ENCODE measurements at places on chromosomes 5 and 9.

GRCh38 chr5:37111426-37112382, 137.5 kb downstream of the CPLANE1 start:
- peak; percentile 42 for DNase-seq

DNA sequence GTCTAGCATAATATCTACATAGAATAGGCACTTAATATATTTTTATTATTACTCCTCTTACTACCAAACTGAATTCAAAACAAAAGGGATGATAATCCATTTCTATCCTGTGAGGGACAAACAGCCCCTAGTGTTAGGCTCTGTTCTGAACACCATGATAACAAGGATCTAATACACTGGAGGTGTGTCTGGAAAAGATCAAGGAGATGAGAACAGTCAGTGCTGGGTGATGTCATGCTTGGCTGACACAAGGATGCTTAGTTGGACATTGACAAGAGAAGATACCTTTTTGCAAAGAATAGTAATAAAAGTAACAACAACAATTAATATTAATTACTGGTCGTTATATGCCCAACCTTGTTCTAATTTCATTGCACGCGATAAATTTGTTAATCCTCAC, 458.7 kb downstream of the EBF1 start:
- no peak for DNase-seq

DNA sequence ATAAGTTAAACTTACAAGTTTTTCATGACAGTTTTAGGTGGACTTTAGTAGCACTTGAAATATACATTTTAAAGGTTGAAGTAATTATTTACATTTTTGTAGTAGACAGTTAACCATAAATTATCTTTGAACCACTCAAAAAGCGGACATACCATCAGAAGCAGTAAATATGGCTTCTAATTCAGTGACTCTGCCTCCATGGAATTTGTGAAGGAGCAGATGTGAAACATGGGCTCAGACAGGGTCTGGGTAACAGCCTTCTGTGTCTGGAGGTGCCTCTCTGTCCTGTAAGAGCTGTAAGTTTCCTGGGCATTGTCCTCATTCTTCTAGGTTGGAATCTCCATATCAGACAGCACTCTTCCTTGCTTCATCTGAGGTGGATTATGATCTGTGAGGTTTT, 12.4 kb downstream of the RLN2 start:
- DNase-seq: peak; percentile 64

GRCh38 chr9:1050125-1050895, at the start of gene DMRT2:
DMRT2 (plus strand) TSS chr9:1050357; CDS start chr9:1051614, 1,257 bp downstream.
- DNase-seq: peak; percentile 48

DNA sequence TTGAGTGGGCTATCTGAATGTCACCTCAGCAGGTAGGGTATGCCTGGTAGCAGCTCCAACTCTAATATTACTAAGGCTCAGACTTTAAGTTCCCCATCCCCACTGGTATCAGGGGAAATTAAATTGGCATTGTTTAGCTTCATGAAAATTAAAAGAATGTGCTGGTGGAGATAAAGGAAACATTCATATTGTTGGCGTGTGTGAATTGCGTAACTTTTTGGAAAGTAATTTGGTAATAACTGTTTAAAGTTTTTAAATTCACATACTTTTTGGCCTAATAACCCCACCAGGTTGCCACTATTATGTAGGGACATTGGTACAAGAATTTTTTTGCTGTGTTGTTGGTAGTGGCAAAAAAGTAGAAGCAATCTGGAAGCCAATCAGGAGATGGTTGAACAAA, 29.4 kb downstream of the TNPO1 start:
- peak; percentile 62 for DNase-seq

GRCh38 chr5:14723701-14724132, 59.2 kb downstream of the OTULIN start:
- no peak for DNase-seq

- no peak for DNase-seq
Observed at GRCh38 chr5:124617787-124618186, 128.7 kb downstream of the ZNF608 start.

GRCh38 chr5:59418808-59419207, 474.7 kb downstream of the PDE4D start:
- DNase-seq: no peak

GRCh38 chr9:115134941-115135340, 17.0 kb upstream of the TNC start:
- no peak for DNase-seq

DNA sequence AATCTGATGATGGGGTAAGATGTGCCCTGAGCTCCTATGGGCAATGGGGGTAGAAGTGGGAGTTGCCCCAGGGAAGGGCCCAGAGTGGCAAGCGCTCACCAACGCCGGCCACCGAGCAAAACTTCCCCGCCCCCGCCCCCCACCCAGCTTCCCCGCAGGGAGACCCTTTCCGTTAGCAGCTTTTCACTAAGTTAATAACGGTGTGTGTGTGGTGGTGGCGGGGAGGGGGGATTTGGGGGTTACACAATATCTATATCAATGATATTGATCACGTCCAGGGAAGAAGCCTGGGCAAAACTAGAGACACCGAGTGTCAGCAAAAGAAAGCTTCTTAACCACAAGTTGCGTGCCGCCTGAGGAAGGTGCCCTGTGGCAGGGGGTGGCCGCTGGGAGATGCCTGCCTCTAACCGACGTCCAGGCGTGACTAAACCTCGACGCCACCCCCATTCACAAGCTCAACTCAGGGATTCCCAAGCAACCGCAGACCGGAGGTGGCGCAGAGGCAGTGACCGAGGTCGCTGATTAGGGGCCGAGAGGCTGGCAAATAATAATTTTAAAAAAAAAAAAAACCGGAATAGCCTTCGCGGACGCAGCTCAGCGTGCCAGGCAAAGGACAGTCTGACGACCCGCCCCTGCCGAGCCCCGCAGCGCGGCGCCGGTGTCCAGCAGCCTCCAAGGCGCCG, 222.6 kb downstream of the MEF2C start:
- peak; percentile 4 for DNase-seq

- peak; percentile 53 for DNase-seq
Observed at GRCh38 chr5:92554447-92555085, 1026.5 kb downstream of the NR2F1-AS1 start.

DNA sequence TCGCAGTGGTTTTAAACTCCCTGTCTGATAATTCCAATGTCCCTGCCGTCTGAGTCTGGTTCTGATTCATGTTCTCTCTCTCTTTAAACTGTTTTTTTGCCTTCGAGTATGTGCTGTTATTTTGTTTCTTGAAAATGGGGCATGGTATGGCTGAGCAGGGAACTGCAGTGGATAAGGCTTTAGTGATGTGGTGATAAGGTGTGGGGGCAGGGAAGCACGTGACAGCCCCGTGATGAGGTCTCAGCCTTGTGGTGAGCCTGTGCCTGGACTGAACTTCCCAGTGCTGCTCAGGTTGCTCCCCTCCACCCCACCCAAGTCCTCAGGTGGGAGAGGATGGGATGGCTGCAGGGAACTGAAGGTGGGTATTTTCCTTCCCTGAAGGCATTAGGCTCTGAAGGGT, 5.5 kb upstream of the ZNF354B start:
- no peak for DNase-seq

DNA sequence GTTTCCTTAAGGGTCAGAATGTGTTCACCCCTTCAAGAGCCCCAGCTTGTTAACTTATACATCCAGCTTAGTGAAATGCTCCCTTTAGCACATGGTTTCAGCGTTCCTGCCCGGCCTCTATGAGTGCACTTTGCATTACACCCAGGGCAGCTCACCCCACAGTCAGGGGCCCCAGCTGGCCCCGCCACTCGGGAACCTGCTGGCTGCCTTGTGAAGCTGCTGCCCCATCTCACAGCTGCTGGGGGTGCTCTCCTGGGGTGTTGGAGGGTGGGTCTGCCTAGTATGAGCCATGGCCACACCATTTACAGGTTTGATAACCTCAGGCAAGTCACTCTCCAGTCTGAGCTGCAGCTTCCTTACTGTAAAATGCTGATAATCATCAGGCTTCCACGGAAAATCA, 32.2 kb downstream of the HRH2 start:
- no peak for DNase-seq

DNA sequence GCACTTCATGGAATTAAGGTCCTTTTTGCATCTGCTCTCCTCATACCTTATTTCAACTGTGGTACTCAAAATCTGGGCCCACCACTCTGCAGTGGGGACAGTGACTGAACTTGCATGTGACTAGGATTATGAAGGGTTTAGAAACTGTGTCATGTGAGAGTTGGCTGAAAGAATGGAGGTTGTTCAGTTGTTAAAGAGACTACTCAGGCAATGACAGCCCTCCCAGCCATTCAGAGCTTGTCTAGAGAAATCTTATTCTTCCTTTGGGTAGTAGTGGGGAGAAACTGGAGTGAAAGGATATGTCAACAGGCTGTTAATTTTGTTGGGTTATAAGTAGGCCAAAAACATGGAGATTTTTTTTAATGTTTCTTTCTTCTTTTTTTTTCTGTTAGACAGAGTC, 10.3 kb downstream of the AOPEP start:
- no peak for DNase-seq

DNA sequence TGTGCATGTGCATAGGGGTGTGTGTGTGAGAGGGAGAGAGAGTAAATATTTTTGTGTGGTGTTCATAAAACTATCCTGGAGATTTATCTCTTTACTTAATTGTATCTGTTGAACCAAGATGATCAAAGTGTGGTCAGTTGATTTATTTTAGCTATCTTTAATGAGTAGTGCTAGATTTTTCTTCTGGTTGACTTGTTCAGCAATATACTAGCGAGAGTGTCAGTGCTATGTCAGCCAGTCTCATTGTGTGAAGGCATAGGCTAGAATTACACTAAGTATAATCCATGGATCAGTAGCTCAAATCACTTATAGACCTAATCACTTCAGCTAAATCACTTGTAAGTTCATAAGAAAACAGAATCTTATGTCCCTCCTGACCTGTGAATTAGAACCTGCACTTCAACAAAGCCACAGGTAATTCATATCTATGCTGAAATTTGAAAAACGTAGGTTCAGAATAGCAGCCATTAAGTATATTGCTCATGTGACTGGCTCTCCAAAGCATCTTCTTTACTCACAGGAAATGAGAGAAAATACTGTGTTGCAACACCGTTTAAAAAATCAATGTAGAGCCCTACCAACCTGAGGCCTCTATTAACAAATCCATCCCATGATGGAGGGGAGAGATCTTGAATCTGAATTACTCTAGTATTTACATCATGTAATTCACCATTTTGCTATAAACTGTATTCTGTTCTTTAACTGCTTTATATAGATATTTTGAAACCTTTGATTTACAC, 203.1 kb upstream of the ACTBL2 start:
- DNase-seq: no peak

DNA sequence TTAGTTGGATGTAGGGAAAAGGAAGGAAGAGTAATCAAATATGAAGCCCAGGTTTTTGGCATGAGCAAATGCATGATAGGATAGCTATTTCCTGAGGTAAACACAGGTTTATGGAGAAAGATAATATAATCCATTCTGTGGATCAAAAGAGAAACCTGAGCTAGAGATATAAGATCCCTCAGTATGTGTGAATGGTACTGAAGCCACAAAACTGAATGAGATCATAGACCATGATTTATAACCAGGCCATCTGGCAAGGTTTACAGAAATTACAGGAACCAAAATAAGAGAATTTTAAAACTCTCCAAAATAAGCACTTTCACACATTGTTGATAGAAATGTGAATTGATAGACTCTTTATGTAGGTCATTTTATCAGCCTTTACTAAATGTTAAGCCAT, 28.7 kb upstream of the ECM2 start:
- peak; percentile 79 for DNase-seq

DNA sequence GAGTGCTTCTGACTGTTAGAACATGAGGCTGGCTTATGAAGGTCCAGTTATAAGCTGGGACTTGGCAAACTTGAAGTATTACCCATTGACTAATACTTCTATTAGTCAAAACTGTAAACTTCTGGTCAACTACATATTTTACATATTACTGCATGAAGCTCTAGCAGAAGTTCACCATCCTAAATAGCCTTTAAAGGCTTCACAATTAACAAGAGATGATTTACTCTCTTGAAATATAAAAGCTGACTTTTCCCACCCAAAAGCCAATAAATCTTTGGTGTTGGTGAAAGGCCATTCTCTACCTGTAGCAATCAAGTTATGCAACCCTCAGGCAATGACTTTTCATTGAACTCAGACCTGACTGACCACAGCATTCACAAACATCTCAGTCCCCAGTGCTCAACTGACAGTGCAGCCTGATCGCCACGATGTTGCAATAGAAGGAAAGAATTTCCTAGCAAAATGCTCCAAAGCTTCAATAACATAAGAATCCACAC, 345.6 kb downstream of the EBF1 start:
- peak; percentile 8 for DNase-seq

All from amniotic epithelial cell (primary cell).